ENCODE measurements at places on chromosomes 2 and 18. TPM values are rescaled to one million over a fixed set of nuclear protein-coding genes. Genes with fewer than 3 reads are reported as not detected.

The TMEM169 gene
- total RNA-seq: 1.2 TPM

The CFAP53 gene
- 0.21 TPM for total RNA-seq

The GIGYF2 gene
- 59.3 TPM for total RNA-seq

The ARPC2 gene
- 844 TPM for total RNA-seq

The C2orf66 gene
- total RNA-seq: 0.32 TPM

The TBR1 gene
- 0.10 TPM for total RNA-seq

The LYPD1 gene
- total RNA-seq: not detected

The IL36B gene
- not detected for total RNA-seq

The CRYGC gene
- not detected for total RNA-seq

The TMEM87B gene
- 18.6 TPM for total RNA-seq

The FAP gene
- total RNA-seq: not detected

GRCh38 chr2:38233231-38233983 lies 143.7 kb downstream of the ATL2 start:
- no peak for DNase-seq
- H3K36me3 ChIP-seq: no peaks in the 10 kb centered on the region
- H3K4me1 ChIP-seq: no peaks in the 10 kb centered on the region
- H3K27me3 ChIP-seq: peaks cover 37% of the 10 kb centered on the region
- H3K4me3 ChIP-seq: no peak overlapping the region

GRCh38 chr2:25421820-25422411 lies 80.2 kb upstream of the DNMT3A start:
- no peak for DNase-seq
- peaks cover 26% of the 10 kb centered on the region for H3K36me3 ChIP-seq
- H3K4me3 ChIP-seq: no peak overlapping the region
- H3K27ac ChIP-seq: no peak overlapping the region

GRCh38 chr2:10393640-10393982 lies 54.5 kb downstream of the ODC1 start:
- no peak overlapping the region for H3K27ac ChIP-seq
- H3K27me3 ChIP-seq: no peaks in the 10 kb centered on the region
- no peak overlapping the region for H3K4me3 ChIP-seq

GRCh38 chr2:159506764-159507440 lies 109.4 kb downstream of the BAZ2B start:
- no peaks in the 10 kb centered on the region for H3K27me3 ChIP-seq
- peaks cover 6% of the 10 kb centered on the region for H3K4me1 ChIP-seq
- H3K36me3 ChIP-seq: no peaks in the 10 kb centered on the region
- no peak overlapping the region for H3K4me3 ChIP-seq

- no peak overlapping the region for H3K4me3 ChIP-seq
- H3K27ac ChIP-seq: no peak overlapping the region
- H3K4me1 ChIP-seq: peaks cover 18% of the 10 kb centered on the region
- no peak for DNase-seq
- H3K27me3 ChIP-seq: peaks cover 3% of the 10 kb centered on the region
Measured at GRCh38 chr2:236621786-236622185, 52.2 kb downstream of the ACKR3 start.

GRCh38 chr2:158718196-158718585 lies 76.9 kb upstream of the DAPL1 start:
- H3K27ac ChIP-seq: no peak overlapping the region
- H3K4me3 ChIP-seq: no peak overlapping the region
- H3K36me3 ChIP-seq: no peaks in the 10 kb centered on the region
- no peak for DNase-seq
- peaks cover 2% of the 10 kb centered on the region for H3K27me3 ChIP-seq
- no peaks in the 10 kb centered on the region for H3K4me1 ChIP-seq

- no peak overlapping the region for H3K4me3 ChIP-seq
- H3K4me1 ChIP-seq: peaks cover 7% of the 10 kb centered on the region
- no peak overlapping the region for H3K27ac ChIP-seq
- H3K27me3 ChIP-seq: peaks cover 4% of the 10 kb centered on the region
- H3K36me3 ChIP-seq: no peaks in the 10 kb centered on the region
- no peak for DNase-seq
Measured at GRCh38 chr2:446963-447530, 159.2 kb upstream of the ALKAL2 start.

DNA sequence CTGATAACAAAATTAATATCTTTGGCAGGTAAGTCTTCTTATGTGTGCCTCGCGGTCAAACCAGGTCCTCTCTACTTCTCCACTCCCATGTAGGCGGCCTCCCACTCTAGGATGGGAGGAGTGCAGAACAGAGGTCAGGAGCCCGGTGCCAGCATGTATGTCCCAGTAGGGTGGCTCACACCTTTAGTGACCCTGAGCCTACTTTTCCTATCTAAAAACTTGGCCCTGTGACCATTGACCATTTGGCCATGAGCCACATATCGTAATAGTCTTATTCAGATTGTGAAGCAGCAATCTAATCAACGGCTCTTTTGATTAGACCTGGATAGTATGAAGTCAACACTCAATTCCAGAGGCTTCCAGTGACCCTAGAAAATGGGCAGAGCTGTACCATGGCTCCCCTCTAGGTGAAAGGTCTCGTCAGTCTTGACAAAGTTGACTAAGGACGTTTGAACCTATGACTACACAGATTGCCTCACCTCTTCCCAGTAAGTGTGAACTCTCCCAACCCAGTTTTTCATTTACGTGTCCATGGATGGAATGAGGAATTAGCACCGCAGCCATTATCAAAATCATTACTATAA lies 17.1 kb upstream of the FABP1 start:
- no peaks in the 10 kb centered on the region for H3K4me1 ChIP-seq
- H3K36me3 ChIP-seq: no peaks in the 10 kb centered on the region
- peaks cover 7% of the 10 kb centered on the region for H3K27me3 ChIP-seq
- H3K27ac ChIP-seq: no peak overlapping the region

- H3K4me3 ChIP-seq: no peak overlapping the region
- H3K36me3 ChIP-seq: no peaks in the 10 kb centered on the region
- peaks cover 16% of the 10 kb centered on the region for H3K4me1 ChIP-seq
- no peak overlapping the region for H3K27ac ChIP-seq
- DNase-seq: no peak
Measured at GRCh38 chr18:57797209-57797651, 5.9 kb downstream of the ATP8B1 start.

- DNase-seq: no peak
- H3K36me3 ChIP-seq: no peaks in the 10 kb centered on the region
- no peaks in the 10 kb centered on the region for H3K27me3 ChIP-seq
- H3K27ac ChIP-seq: no peak overlapping the region
- no peaks in the 10 kb centered on the region for H3K4me1 ChIP-seq
Measured at GRCh38 chr2:102940684-102941083, 178.9 kb downstream of the TMEM182 start.

DNA sequence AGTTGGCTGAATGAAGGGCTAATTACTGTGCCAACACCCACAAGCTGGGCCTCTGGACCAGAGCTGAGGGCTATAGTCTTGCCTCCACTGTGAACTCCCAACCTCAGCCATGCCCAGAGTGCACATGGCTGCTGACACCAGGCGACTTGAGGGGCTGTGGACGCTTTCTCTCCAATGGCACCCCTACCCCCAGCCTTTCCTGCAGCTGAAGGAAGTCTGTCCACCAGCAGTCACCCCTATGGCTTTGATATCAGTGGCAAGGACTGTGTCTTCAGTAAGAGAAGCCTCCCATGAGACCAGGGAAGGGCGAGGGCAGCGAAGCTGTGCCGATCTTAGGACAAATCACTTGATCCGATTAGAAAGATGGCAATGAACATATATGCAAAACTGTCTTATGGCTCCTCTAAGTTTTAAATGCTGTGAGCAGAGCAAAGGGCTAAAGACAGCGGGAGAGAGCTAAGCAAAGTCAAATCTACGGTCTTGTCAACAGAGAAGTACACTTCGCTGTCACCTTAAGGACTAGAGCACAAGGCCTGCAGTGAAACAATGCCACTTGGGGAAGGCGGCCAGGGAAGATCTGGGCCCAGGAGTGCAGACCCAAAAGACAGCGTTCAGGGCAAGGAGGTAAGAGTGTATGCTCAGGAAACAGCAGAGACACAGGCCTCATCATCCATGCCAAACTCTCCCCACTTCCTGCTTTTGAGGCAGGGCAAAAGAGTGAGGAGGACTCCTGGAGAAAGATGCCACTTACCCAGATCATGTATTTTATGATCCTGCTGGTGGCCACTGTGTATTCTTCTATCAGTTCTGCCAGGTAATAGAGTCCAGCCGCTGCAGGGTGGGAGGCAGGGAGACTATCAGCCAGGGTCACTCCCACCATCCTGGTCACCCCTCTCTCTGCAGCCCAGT lies 1.5 kb downstream of the TEX261 start:
- DNase-seq: peak; percentile 25
- peak overlapping the region; percentile 93 for H3K27ac ChIP-seq
- H3K36me3 ChIP-seq: peaks cover 31% of the 10 kb centered on the region

DNA sequence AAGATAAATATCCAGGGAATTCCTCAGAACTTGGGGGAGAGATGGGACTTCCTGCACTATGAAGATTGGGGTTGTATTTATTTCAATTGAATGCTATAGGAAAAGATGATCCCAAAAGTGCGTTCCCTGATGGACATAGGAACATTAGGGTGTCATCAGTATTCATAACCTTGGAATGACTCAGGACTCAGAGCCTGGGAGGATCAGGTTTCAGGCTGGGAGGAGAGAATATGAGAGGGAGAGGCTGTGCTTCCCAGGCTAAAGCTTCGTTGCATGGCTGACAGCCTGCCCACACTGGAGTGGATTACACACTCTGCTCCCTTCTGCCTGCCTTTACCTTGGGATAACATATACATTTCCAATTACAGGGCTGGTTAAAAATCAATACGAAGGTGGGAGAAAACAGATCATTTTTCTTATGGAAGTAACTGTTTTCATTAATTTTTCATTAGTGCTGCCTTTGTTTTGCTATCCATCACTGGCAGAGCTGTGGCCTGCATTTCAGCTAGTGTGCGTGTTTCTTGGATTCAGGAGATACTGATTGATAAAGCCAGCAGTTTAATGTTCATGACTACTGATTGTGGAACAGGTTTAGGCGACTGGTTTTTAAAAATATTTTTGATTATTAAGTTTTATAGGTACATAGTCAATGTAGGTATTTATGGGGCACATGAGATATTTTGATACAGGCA lies 118.7 kb downstream of the KCTD1 start:
- peaks cover 2% of the 10 kb centered on the region for H3K27me3 ChIP-seq
- H3K4me3 ChIP-seq: no peak overlapping the region
- no peaks in the 10 kb centered on the region for H3K36me3 ChIP-seq
- H3K4me1 ChIP-seq: no peaks in the 10 kb centered on the region
- no peak overlapping the region for H3K27ac ChIP-seq

- peaks cover 10% of the 10 kb centered on the region for H3K27me3 ChIP-seq
- H3K4me3 ChIP-seq: no peak overlapping the region
- H3K27ac ChIP-seq: no peak overlapping the region
Measured at GRCh38 chr2:30030361-30030760, 109.0 kb upstream of the ALK start.

GRCh38 chr2:233996000-233996399 lies 54.5 kb upstream of the SPP2 start:
- H3K4me3 ChIP-seq: no peak overlapping the region
- no peaks in the 10 kb centered on the region for H3K27me3 ChIP-seq
- DNase-seq: no peak
- no peaks in the 10 kb centered on the region for H3K36me3 ChIP-seq
- H3K27ac ChIP-seq: no peak overlapping the region

- no peak for DNase-seq
- H3K27me3 ChIP-seq: no peaks in the 10 kb centered on the region
- peaks cover 82% of the 10 kb centered on the region for H3K36me3 ChIP-seq
- peak overlapping the region; percentile 43 for H3K27ac ChIP-seq
Measured at GRCh38 chr2:10132596-10132995, 10.1 kb downstream of the RRM2 start.

- DNase-seq: no peak
- no peaks in the 10 kb centered on the region for H3K4me1 ChIP-seq
- no peaks in the 10 kb centered on the region for H3K36me3 ChIP-seq
- no peak overlapping the region for H3K4me3 ChIP-seq
- no peaks in the 10 kb centered on the region for H3K27me3 ChIP-seq
Measured at GRCh38 chr2:16035747-16036745, 95.7 kb downstream of the MYCN start.

DNA sequence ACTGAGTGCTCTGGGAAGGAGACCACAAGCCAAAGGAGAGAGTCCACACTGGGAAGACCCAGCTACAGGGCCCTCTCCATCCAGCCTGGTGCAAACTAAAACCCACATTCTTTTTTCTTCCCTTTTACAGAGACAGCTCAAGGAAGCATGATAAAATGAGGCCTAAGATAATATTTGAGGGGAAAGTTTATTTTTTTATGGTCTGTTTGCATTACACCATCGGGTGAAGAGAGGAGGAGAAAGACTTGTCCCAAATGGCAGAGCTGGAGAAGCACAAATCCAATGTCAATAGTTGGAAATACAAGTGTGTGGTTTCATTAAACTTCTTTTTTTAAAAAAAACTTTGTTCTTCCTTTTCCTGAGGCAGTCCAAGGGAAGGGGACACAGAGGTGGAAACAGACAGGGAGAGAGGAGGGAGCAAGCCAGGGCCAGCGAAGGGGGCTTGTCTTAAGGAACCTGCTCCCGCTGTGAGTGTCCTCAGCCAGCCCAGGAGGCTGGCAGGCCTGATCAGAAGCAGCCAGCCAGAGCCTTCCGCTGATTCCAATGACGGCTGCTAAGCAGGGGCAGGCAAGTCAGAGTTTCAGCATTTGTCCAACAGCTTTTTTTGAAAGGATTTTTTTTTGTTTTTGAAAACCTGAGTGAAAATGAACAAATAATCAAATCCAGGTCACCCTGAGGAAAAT lies 203.8 kb upstream of the SIX2 start:
- H3K36me3 ChIP-seq: no peaks in the 10 kb centered on the region
- peaks cover 21% of the 10 kb centered on the region for H3K27me3 ChIP-seq
- no peak overlapping the region for H3K4me3 ChIP-seq
- DNase-seq: no peak
- no peaks in the 10 kb centered on the region for H3K4me1 ChIP-seq

DNA sequence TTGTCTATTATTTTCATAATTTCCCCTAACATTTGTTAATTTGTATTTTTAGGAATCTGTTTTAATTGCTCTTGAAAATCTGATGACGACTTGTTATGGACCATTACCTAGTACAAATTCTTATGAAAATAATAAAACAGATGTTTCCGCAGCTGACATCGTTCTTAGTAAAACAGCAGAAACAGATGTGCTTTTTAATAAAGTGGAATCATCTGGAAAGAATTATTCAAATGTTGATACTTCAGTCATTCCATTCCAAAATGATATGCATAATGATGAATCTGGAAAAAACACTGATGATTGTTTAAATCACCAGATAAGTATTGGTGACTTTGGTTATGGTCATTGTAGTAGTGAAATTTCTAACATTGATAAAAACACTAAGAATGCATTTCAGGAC lies 69.9 kb downstream of the PMS1 start:
- H3K36me3 ChIP-seq: peaks cover 19% of the 10 kb centered on the region
- no peak overlapping the region for H3K4me3 ChIP-seq
- DNase-seq: no peak
- H3K27me3 ChIP-seq: no peaks in the 10 kb centered on the region
- H3K27ac ChIP-seq: no peak overlapping the region

- H3K4me3 ChIP-seq: no peak overlapping the region
- no peaks in the 10 kb centered on the region for H3K4me1 ChIP-seq
- H3K27me3 ChIP-seq: no peaks in the 10 kb centered on the region
- DNase-seq: no peak
Measured at GRCh38 chr2:44347526-44347925, 13.8 kb downstream of the PREPL start.

- no peak overlapping the region for H3K4me3 ChIP-seq
- no peaks in the 10 kb centered on the region for H3K4me1 ChIP-seq
- H3K27ac ChIP-seq: no peak overlapping the region
- H3K36me3 ChIP-seq: no peaks in the 10 kb centered on the region
- peaks cover 5% of the 10 kb centered on the region for H3K27me3 ChIP-seq
- DNase-seq: no peak
Measured at GRCh38 chr2:169741-170140, 94.1 kb downstream of the SH3YL1 start.
